CD4-positive, alpha-beta T cell (primary cell): ENCODE measurements at places on chromosomes 16 and 17.

DNA sequence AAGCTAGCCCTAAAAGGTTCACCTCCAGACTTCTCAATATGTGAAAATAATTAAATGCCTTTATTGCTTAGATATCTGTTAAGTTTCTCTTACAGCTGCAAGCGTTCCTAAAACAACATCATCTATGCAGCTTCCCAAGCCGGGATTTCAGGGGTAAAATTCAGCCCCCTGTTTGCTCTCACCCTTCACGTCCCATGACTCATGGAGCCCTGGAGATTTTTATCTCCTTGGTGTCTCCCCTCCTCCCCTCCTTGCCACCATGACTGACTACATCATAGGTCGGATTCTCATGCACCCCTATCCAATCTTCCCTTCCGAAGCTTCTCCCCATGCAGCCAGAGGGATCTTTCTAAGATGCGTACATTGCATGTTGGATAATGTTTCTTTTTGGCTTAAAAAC lies 21.0 kb upstream of the CACNG4 start:
- peaks cover 4% of the 10 kb centered on the region for H3K4me1 ChIP-seq
- H3K4me3 ChIP-seq: no peak overlapping the region
- no peak overlapping the region for H3K27ac ChIP-seq
- peaks cover 25% of the 10 kb centered on the region for H3K27me3 ChIP-seq
- no peak for DNase-seq
- no peaks in the 10 kb centered on the region for H3K36me3 ChIP-seq

DNA sequence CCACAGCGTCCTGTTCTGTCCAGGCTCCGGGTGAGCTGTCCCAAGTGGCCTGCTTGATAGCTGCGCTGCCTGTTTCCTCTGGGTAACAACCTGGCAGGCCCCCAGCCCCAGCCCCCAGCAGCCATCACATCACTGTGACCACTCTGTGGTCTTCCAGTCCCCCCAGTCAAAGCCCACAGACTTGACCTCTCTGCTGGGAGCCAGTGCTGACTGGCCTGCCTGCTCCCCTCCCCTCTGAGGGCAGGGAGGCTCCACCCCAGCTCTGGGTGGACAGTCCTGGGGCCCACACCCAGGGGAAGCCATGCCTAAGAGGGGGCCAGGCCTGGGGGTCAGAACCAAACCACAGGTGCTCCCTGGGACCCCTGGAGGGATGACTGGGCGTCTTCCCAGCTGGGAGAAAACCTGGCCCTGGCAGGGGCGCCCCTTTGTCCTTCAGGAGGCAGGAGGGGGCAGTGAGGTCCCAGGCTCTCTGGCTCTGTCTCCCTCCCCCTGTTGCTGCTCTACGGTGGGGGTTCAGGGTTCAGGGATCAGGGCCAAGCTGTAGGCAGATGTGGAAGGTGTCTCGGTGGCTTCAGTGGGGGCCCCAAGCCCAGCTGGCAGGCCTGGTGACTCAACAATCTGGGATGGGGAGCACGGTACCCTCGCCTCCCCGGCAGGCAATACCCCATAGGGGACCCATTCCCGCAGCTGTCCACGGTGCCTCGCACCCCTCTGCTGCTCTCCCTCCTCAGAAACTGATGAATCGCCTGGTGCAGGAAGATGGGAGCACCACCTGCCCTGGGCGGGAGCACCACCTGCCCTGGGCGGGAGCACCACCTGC lies 1.8 kb upstream of the SLC16A3 start:
- no peak overlapping the region for H3K27ac ChIP-seq
- DNase-seq: no peak
- no peaks in the 10 kb centered on the region for H3K27me3 ChIP-seq
- H3K4me1 ChIP-seq: peaks cover 45% of the 10 kb centered on the region

DNA sequence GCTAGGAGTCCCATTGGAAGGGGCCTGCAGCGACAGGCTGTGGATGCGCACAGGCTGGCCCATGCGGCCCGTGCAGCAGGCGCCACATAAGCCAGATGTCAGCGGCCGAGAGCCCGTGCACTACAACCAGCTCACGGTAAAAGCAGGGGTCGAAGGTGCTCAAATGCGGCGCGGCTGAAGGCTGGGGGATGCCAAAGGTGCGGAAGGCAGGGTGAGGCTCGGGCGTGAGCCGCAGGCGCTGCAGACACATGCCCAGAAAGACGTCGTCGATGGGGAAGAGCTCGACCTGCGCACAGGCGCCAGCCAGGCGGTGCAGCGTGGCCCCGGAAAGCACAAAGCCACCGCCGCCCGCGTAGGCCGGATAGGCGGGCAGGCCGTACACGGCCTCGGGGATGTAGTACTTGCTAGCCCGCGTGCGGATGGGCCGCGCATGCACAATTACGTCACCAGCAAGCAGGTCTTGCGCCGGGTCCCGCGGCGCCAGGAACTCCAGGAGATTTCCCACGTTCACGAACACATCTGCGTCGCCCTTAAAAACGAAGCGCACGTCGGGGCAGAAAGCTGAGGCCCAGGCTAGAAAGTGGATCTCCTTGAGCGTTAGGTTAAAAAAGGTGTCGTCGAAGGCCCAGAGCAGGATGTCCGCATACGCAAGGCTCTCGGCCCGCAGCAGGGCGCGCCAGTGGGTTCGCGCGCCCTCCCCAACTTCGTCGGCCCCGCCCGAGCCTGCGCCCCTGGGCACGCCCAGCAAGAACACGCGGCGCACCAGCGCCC lies 1.3 kb downstream of the B3GNT9 start:
- H3K36me3 ChIP-seq: peaks cover 38% of the 10 kb centered on the region
- H3K27ac ChIP-seq: no peak overlapping the region
- peaks cover 37% of the 10 kb centered on the region for H3K4me1 ChIP-seq
- H3K27me3 ChIP-seq: no peaks in the 10 kb centered on the region
- DNase-seq: no peak
- H3K4me3 ChIP-seq: no peak overlapping the region

DNA sequence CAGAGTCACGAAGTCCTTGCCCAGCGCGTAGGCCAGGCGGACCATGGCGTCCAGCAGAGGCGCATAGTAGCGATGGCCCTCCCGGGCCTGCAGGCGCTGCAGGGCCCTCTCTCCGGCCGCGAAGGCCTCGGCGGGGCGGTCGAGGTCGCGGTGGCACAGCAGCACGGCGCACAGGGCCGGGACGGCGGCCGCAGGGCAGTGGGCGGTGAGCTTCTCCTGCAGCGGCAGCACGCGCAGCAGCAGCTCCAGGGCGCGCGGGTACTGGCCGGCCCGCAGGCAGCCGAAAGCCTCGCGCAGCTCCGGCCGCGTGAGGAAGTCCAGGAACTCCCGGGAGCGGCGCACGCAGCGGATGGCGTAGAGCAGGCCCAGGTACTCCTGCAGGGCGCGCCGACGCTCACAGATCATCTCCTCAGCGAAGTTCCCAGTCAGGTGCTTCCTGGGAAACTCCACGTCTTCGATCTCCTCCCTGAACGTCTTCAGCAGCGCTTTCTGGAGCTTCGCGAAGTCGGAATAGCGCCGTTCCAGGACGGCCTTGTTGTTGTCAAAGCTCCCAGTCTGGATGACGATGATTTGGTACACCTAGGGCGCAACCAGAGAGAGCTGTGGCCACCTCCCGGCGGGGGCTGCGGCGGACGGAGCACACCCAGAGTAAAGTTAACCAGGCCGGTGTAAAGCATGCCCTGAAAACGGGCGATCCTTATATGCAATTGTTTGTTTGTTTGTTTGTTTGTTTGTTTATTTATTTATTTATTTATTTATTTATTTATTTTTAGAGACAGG lies 7.4 kb downstream of the SNX20 start:
- peaks cover 90% of the 10 kb centered on the region for H3K36me3 ChIP-seq
- no peaks in the 10 kb centered on the region for H3K27me3 ChIP-seq
- no peak overlapping the region for H3K27ac ChIP-seq
- DNase-seq: no peak
- peaks cover 34% of the 10 kb centered on the region for H3K4me1 ChIP-seq
- no peak overlapping the region for H3K4me3 ChIP-seq

- H3K36me3 ChIP-seq: no peaks in the 10 kb centered on the region
- H3K27ac ChIP-seq: peak overlapping the region; percentile 72
- no peak for DNase-seq
- no peaks in the 10 kb centered on the region for H3K27me3 ChIP-seq
Observed at GRCh38 chr16:17367923-17368322, 102.8 kb downstream of the XYLT1 start.

GRCh38 chr17:57916925-57917858 lies 38.0 kb downstream of the CUEDC1 start:
- H3K4me3 ChIP-seq: no peak overlapping the region
- H3K27ac ChIP-seq: no peak overlapping the region
- no peaks in the 10 kb centered on the region for H3K27me3 ChIP-seq
- DNase-seq: peak; percentile 42
- no peaks in the 10 kb centered on the region for H3K36me3 ChIP-seq

DNA sequence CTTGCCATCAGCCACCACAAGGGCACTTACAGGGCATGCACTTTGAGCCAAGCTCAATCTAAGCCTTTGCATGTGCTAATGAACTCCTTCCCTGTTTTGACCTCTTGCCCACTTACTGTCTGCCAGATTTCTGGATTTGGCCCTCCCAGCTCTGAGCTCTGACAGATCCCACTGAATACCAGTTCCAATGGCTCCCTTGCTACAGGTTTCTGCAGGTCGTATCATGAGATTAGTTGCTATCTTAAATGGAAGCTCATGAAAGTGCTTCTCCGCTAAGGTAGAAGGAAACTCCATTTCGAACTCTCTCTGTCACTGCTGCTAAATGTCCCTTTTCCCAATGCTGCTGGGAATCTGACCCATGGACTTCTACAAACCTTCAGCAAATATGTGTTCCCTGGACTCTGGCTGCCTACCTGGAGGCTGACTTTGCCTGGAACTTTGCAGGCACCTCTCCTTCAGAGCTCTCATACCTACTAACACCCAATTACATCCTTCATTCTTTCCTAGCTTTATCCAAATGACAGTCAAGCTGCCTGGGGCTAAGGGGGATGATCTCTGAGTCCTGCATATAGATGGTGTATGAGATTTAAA lies 23.5 kb upstream of the TOB1 start:
- DNase-seq: no peak
- H3K27me3 ChIP-seq: no peaks in the 10 kb centered on the region
- H3K4me1 ChIP-seq: peaks cover 17% of the 10 kb centered on the region

DNA sequence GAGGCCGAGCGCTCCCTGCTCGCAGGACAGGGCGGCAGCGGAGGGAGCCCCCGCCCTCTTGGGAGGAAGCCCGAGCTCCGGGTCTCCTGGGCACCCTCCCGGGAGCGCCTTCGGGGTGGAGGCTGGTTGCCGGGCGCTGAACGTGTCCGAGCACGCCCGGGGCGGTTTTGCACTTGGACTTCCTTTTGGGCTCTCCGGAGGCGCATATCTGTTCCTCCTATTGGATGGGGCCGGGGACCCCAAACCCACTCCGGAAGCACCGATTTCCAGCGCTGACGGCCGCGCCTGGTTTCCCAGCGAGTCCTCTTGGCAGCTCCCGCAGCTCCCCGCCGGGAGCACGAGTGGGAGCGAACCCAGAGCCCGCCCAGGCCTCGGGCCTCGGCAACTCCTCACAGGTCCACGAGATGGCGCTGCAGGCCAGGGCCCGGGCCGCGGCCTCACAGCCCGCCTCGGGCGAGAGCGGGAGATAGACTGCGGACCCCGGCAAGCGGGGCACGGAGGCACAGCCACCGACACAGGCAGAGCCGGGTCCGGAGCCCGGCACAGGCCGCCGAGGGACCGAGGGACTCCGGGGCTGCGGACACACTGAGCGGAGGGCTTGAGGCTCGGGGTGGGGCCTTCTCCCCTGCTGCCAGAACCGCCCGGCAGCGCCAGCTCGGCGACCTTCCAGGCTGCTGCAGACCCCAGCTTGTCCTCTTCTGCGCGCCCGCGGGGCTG lies 12.7 kb downstream of the TBX2 start:
- peak overlapping the region; percentile 66 for H3K4me3 ChIP-seq
- peaks cover 36% of the 10 kb centered on the region for H3K27me3 ChIP-seq
- H3K27ac ChIP-seq: no peak overlapping the region
- peak; percentile 71 for DNase-seq

DNA sequence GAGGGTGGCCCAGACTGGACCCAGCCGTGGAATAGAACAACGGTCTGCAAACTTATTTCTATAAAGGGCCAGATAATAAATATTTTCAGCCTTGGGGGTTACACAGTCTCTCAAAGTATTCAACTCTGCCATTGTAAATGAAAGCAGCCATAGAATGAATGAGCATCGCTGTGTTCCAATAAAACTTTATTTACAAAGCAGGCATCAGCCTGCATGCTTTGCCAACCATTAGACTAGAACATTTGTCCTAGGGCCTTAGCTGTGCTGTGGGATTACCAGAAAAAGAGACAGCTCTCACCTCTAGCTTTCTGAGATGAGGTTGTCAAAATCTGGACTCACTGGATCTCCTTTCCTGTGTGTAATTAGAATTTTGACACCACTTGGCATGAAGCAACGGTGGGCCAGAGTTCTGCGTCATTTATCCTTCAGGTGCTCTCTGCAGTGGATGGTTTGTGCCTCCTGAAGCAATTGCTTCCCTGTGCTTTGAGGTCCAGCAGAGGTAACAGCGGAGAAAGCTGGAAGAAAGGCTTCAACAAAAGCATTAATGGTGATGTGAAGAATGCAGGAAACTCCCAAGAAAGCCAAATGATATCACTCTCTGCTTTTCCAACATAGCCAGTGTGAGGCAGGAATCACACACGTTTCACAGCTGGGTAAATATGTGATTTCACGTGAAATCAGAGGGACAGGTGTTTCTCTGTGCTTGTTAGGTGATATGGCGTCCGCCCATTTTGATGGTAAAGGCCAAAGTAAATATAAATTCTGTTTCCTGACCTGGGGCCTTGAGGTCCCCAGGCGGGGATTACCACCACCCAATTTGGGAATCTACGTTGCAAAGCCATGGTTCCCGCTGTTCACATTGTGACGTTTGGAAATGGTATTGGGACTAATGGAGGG lies 148.4 kb downstream of the PITPNC1 start:
- DNase-seq: no peak
- H3K27me3 ChIP-seq: no peaks in the 10 kb centered on the region
- H3K4me1 ChIP-seq: peaks cover 12% of the 10 kb centered on the region
- H3K4me3 ChIP-seq: no peak overlapping the region

DNA sequence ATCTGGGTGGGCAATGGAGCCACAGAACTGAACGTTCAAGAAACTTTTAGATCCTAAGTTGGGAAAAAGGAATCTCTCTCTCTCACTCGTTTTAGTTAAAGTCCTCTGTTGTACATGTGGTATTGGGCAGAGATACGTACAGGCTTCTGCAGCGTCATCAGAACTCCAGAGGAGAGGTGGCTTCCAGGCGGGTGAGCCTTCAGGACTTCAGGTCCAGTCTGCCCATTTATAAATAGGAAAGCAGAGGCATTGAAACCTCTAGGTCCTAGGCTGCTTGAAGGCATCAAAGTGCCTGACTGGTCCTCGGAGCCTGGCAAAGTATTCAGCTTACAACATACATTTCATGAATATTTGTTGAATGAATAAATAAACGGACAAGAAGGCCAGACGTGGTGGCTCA lies 8.1 kb upstream of the TNFRSF13B start:
- H3K4me3 ChIP-seq: no peak overlapping the region
- no peak overlapping the region for H3K27ac ChIP-seq
- H3K36me3 ChIP-seq: no peaks in the 10 kb centered on the region
- no peak for DNase-seq
- no peaks in the 10 kb centered on the region for H3K27me3 ChIP-seq
- H3K4me1 ChIP-seq: peaks cover 3% of the 10 kb centered on the region

GRCh38 chr17:71995590-71995989 lies 125.2 kb upstream of the SOX9 start:
- no peak for DNase-seq
- no peak overlapping the region for H3K4me3 ChIP-seq
- H3K36me3 ChIP-seq: no peaks in the 10 kb centered on the region
- H3K27me3 ChIP-seq: no peaks in the 10 kb centered on the region

- H3K27ac ChIP-seq: no peak overlapping the region
- DNase-seq: no peak
- H3K4me3 ChIP-seq: no peak overlapping the region
- H3K4me1 ChIP-seq: no peaks in the 10 kb centered on the region
- no peaks in the 10 kb centered on the region for H3K27me3 ChIP-seq
Observed at GRCh38 chr17:76917829-76918228, 49.6 kb downstream of the MGAT5B start.
